ENCODE measurements at places on chromosomes 11 and 22.

- no peak for DNase-seq
Measured at GRCh38 chr22:20008221-20008995, 8.2 kb downstream of the ARVCF start.

DNA sequence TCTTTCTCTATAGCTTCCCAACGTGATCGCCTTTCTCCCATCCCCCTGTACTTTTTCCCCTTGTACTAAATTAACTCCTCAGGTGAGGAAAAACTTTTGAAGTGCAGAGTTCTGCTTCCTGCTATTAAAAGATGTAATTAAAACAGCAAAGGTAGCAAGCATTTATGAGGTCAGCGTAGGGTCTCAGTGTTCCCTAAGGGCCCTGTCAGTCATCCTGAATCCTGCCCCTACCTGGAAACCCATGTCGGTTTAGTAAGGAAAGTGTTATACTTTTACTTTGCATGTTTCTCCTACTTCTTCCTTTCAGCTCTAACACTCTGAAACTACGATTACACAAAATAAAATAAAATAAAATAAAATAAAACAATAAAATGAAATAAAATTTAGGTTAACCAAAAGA is 1.3 kb upstream of the HBB start:
- no peak for DNase-seq

DNA sequence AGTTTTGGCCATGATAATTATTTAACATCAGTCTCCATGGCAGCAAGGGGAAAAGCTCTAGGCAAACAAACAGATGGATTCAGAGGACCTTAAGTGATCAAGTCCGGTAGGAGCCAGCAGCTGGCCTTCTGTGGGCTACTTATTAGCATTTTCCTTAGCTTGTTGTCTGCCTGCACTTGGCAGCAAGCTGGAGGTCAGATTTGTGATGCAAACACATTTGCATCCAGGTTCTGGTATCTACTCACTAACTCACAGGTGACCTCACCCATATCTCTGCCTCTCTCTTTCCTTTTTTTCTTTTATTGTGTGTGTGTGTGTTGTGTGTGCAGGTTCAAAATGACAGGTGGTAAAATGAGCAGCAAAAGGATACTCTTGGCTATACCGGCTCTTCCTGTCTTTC is 32.3 kb downstream of the ARHGAP42 start:
- DNase-seq, result no peak

- DNase-seq, result no peak
Measured at GRCh38 chr11:74520927-74521665, 27.6 kb upstream of the LIPT2 start.

GRCh38 chr11:9905960-9906791 is 242.3 kb downstream of the SWAP70 start:
- DNase-seq, result no peak

DNA sequence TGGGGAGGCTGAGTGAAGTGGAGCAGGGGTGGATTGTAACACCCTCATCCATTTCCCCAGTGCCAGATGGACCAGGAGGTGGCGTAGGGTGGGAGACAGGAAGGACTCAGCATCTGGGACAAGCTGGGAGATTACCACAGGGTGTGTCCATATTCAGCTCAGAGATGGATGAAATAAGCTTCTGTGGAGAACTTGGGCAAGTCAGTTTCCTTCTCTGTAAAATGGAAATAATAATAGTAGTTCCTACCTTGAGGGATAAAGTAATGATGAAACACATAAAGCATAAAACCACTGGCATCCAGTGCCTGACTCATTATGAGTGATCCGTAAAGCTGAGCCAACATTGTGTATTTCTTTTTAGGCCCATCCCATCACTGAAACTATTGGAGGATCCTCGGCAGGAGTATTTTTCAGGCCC is 607 bp upstream of the ROBO4 start:
- DNase-seq, result no peak

- DNase-seq, result no peak
Measured at GRCh38 chr11:1834779-1835670, at the start of gene SYT8. Gene SYT8, plus strand, starts transcription at chr11:1834990. Its CDS starts 116 bp downstream, at chr11:1835106.

DNA sequence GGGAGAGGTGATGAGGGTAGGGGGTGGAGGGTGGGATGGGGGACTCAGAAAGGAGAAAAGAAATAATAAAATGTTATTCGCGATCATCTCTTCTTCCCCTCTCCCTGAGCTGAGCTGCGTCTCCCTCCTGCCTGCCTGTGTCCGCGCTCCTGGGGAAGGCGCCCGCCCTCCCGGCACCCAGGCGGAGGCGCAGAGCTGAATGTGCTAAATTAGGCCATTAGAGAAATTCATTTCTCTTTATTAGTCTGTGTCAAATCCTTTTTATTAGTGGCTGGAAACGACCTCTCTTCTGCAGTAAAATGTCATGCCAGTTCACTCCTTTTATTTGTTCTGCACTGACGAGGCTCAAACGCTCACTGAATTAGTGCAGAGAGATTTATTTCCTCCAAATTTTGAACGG is 116.1 kb downstream of the FEZ1 start:
- DNase-seq, result no peak

DNA sequence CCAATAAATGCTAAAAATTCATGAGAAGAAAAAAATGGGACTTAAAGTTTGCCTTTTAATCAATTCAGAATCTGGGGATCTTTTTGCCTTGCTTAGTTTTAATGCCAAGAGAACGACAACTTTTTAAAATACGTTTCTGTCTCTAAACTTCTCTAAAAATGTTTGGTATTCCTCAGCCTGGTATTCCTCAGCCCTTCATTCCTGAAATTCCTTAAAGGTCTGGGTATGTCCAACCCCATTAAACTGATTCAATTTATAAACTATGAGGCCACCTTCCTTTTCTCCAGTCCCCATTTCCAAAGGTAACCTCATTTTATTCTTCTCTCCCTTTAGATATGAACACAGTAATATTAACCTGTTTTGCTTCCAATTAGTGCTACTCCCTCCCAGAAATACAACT is 16.6 kb downstream of the POLA2 start:
- no peak for DNase-seq

DNA sequence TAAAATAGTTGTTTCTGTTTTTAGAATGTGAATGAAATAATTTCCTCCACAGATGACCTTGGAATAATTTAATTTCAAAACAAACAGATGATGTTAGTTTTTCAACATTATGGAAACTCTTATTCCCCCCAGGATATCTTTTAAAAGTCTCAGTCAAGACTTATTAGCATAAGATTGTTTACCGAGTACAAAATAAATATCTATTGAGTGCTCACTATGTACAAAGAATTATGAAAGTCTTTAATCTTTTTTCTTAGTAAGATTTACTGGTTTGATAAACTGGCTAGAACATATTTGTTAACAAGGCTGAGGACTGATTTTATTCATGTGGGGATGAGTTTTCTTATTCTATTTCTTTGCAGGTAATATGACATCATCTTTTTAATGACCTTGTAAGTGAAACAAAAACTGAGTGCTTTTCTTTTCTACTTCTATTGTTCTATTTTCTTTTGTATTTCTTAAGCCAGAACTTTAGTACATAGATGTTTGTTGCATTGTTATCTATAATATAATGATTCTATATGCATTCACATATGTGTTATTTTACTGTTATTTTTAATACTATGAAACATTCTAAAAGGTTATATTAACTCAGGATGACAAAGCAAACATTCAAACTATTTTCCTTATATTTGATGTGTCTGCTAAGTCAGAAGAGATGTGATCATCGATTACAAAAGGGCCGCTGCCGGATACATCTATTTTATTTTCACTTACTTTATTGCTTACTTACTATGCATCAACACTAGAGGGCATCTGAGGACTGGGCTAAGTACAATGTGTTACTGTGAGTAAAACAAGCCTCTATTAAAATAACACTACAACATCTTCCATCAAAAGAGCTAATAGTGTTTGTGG is 111.0 kb upstream of the ARHGAP42 start:
- DNase-seq, result no peak

DNA sequence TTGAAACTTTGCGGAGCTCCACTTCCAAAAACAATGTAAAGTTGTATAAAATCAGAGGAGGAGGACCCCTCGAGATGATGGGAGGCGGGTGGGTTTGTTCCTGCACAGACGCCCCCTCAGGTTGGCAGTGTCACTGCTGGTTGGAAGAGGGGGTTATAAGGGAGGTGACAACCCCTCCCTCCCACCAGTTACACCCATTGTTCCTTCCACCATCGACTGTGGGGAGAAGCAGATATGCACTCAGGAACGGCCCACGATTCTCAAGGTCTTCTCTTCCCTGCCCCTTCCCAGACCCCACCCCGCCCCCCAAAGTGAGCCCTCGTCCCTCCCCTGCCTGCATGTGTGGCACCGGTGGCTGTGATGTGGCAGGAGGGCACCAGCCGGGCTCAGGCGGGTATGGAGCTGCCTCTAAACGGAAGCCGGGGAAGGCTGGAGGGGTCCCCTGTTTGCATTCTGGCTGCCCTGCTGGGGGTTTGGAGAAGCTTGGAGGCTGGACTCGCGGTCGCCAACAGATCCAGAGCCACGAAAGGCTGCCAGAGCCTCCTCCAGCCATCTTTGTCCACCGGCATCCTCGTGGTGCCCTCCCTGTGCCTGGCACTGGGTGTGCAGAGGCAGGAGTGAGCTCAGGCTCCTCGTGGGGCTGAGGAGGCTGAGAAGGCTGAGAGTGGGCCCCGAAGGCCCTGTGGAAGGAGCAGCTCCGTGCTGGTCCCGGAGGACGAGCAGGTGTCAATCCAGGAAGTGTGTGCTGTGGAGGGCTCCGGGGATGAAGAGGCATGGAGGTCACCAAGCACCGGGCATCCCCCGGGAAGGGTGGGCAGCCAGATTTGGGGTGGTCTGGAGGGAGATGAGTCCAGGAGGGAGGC is 778 bp downstream of the KDELR3 start:
- DNase-seq, result no peak

Data from stimulated activated CD4-positive, alpha-beta T cell treated with anti-CD3 and anti-CD28 coated beads, Interleukin-1b, Interleukin-23, amount 100 ng/mL, for 48 hours (primary cell).